ENCODE measurements at places on chromosomes 12 and 14.

DNA sequence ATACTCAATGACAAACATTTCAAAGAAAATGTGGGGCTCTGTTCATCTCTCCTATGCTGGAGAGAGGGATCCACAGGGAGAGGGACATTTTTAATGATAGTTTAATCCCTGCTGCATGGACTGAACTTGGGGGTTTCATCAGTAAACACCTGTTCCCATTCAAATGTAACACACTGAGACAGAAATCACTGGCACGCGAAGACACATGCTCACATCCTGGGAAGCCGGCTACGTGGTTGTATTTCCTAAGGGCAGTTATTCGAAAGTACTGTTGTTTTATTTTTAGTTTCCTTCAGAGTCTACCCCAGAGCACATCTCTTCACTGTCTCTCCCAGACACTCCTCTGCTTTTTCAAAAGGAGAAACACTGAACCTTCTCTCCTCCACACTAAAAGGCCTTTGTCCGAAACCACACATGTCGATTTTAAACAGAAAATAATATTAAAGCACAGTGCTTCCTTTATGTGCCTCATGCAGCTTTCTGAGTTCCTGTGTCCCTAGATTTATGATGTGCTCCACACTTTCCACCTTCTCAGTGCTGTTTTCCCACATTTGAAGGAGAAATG lies 52.8 kb downstream of the PTHLH start:
- DNase-seq = no peak

- DNase-seq = peak; percentile 78
Measured at GRCh38 chr12:88035271-88035906, 6.2 kb upstream of the C12orf50 start.

GRCh38 chr14:56046546-56046945 lies 71.7 kb upstream of the PELI2 start:
- DNase-seq = no peak

- no peak for DNase-seq
Measured at GRCh38 chr12:32532422-32532821, 133.1 kb downstream of the FGD4 start.

DNA sequence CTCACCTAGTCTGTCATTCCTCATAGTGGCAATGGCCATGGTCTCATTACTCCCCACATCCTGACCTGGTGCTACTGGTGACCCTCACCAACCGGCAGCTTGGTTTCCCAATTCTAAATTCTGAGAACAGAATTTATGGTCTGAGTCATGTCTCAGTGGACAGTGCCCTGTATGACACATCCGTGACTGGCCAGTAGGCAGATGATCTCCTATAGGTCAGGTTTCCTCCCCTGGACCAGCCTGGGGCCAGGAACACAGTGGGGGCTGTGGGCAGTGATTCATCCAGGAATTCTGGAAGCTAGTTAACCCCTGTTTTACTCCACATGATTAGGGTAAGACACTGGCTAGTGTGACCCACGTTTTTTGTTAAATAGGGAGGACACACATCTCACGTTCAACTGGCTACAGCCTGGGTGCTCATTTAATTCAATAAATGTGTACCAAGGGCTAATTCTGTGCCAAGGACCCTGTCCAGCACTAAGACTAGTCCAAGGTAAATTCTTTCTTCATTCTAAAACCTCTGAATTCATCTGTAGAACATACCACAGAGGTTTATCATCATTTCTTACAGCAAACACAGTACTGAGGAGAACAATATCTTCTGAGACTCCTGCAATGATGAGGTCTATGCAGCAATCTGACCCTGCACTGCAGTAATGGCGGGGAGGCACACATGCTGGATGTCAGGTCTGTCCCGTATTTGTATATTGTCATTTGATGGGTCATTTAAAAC lies 249.6 kb upstream of the TBX3 start:
- no peak for DNase-seq

DNA sequence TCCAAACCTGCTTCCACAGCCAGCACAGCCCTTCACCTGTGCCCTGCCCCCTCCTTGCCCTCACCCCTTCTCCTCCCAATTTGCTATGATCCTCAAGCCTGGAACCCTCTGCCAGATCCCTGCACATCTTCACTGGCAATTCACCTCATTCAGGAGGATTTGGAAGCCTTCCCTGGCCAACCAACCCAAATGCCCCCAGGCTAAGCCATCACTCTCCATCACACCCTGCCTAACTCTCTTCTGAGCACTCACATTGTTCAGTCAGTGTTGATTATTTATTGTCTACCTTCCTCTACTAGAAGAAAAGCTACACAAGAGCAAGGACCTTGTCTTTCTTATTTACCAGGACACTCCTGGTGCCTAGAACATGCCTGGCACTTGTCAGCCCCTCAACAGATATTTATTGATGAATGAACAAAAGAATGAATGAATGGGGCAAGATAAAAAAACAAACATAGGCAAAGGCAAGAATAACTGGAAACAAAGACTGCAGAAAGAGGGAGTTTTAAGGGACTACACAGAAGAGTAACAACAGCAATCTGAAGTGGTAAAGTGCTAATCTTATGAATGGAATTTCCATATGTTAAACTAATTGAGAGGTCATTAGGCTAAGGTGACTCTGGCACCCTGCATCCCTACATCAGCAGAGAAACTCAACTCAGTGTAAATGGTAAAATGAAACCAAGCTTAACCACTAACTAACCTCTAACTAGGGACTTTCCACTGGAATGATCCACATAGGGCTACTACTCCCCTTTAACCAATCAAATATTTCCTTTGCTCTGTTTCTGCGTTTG lies 33.4 kb downstream of the TMTC1 start:
- no peak for DNase-seq

DNA sequence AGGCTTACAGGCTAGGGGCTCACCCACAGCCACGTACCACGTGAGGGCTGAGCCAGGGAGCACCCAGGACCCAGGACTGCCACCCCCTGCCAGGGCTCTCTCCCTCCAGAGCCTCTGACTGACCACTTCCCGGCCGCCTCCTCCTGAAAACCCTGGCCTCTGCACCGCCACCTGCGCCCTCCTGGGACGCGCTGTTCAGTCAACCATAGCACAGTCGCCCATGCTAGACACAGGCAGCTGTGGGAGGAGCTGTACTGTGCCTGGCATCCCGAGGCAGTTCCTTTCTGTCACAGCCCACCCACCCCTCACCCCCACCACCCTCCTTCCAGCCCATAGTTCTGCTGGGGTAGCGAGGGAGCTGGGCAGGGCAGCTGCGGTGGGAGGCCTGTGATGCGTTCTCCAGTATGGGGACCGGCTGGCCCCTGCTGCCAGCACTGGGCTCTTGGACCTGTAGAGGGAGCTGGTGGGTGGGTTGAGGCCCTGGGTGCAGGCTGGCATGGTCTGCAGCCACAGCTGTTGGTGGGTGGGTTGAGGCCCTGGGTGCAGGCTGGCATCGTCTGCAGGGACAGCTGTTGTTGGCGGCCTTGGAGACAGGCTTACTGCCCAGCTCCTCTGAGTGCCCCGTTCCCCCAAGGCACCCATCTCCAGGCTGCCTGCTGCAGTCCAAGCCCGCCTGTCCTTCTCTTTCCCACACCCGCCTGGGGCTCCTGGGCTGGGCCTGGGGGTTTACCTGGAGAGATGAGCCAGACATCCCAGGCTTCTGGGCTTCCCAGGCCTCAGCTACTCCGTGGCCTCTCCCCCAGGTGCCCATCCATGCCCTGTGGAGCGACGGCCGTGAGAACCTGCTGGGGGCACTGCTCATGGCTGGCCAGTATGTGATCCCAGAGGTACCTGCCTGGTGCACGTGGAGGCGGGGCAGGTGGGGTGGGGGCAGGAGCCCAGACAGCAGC lies 11.5 kb downstream of the ASPG start:
- no peak for DNase-seq

DNA sequence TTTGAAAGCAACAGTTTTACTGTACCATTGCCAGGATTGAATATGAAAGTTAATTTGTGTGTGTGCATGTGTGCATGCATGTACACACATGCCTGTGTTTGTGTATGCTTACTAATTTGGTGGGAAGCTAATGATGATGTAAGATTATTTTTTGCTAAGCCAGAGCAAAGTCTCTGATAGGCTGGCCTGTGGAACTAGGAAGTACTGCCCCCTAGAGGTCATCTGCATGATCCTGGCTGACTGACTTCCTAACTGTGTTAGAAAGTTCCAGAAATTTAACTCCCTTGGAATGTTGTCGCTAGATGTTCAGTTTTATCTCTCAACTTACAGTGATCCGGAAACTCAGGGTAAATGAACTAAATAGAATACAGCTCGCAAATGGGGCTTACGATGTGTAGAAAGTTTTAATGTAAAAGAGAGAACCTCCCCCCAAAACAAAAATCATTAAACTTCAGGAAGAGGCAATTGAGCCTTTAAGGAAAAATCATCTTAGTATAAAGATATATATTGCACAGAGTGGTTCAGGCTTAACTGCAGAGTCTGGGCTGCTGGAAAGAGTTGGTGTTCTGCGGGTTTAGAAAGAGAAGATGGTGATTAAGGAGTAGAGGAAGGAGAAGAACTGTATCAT lies 34.3 kb upstream of the SLC38A1 start:
- no peak for DNase-seq

GRCh38 chr12:65943388-65944137 lies 119.3 kb downstream of the HMGA2 start:
- DNase-seq = no peak

DNA sequence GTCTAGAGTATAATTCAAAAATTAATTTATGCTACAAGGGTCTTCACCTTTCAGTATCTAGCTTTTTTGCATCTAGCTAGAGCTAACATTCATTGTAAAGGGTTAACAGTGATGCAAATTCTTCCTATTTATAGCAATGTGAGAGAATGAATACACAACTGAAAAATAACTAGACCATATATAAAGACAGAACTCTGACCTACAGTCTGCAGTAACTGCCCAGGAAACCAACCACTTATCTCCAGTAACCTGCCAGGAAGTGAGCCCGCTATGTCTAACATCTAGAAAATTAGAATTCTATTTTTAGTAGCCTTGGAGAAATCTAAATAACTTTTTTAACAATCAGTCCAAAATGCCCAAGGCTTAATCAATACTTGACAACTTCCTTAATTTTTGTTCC lies 1021.9 kb downstream of the LRFN5 start:
- no peak for DNase-seq

DNA sequence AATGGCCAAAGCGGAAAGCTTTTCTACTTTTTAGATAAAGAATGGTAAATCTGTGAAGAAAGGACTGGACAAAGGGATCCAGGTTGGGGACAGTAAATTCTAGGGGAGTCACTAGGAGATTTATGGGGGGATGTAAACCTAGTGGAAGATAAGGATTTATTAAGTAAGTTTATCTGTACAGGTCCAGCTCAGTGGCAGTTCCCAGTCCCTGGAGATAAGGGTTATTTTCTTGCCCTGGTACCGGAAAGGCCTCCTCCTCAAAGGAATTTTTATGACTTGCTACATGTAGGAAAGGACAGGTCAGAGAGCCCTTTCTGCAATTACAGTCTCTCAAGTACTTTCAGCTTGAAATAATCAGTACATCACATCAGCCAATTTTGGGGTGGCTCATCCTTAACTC lies 72.6 kb upstream of the BICD1 start:
- DNase-seq = no peak

- no peak for DNase-seq
Measured at GRCh38 chr14:72958548-72958947, 32.3 kb downstream of the DCAF4 start.

DNA sequence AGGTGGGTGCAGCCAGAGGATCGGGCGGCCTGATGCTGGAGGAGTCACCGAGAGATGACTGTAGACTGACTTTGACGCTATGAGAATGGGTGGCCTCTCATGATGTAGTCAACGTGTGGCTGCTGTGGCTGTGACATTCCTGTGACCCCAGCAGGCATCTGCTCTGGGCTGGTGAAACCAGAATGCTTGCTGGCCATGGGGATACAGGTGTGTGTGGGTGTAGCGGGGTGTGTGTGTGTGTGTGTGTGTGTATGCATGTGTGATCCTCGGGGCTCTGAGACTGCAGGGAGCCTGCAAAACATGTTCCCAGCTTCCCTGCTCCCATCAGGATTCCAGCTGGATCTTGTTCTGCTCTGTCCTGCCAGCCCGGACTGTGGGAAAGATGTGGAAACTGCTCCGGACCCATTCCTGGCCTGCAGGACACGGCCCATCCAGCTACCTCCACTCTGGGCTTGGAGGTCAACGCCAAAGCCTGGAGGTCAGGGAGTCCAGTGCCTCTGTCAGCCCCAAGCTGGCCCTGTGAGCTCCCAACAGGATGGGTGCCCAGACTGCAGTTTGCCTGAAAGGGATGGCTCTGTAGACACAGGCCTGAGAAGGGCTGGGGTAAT lies 18.8 kb upstream of the HHIPL1 start:
- DNase-seq = no peak

DNA sequence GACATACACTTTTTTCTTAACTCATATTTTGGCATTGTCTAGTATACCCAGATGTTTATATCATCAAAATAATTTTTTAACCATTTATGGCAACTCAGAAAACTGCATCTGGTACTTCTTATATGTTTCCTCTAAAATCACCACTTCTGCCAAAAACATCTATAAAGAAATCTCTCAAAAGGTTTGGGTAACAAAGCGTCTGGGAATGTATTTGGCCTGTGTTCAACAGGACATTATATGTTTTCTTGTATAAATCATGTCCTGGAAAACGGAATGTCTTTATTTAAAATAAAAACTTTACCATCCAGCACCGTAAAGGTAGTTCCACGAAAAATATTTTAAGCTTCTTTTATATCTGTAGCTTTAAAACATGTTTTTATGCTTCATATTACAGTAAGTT lies 36.1 kb upstream of the FBLN5 start:
- DNase-seq = no peak

DNA sequence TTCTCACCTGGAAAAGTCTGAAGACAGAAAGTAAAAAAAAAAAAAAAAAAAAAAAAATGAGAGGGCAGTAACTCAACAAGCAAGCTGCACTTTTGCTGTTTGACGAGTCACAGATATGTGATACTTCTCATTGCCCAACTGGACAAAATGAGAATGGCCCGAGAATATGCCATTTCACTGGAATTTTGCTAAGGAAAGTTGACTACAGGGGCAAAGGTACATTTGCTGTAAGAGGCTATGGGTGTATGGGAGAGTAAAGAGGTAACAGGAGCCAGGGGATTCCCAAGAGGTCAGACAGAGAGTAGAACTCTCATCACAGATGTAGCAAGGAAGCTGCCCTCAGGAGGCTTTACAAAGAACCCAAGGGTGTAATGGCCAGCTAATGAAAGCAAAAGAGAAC lies 22.9 kb downstream of the KIF21A start:
- no peak for DNase-seq

GRCh38 chr12:131620946-131621681 lies 89.8 kb upstream of the SFSWAP start:
- no peak for DNase-seq

- no peak for DNase-seq
Measured at GRCh38 chr12:30794591-30795409, 40.0 kb upstream of the CAPRIN2 start.

DNA sequence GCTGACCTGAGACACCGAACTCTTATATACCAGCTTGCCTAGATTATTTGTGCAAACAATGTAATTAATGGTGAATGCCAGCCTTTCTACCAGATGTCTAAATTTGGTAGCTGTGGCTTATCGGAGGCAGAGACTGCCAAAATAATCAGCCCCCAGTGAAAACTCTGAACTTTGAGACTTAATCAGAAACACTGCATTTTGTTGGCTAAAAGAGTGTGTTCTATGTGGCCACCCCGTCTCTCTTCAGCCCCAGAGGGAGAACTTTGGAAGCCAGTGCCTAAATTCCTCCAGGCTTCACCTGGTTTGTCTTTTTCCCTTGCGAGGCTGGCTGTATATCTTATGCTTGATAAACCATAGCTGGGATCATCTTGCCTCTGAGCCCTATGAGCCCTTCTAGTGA lies 90.1 kb downstream of the LMNTD1 start:
- no peak for DNase-seq

- DNase-seq = no peak
Measured at GRCh38 chr14:30221546-30221945, 293.9 kb upstream of the PRKD1 start.

All from activated T-helper 1 cell treated with anti-CD3 and anti-CD28 coated beads, Interleukin-2, amount 50 U/mL, for 16 hours (primary cell).